Chondrocyte (in vitro differentiated cells): ENCODE measurements at places on chromosomes 6 and 20. TPM values are rescaled to one million over a fixed set of nuclear protein-coding genes. Genes with fewer than 3 reads are reported as not detected.

Gene GFOD1
- 2.0 to 3.1 TPM (median 2.1 TPM) in 3 replicates for total RNA-seq

Gene MRAP2
- 17.6 to 47.0 TPM (median 19.5 TPM) in 3 replicates for total RNA-seq

GRCh38 chr20:59820204-59821041 is 113.0 kb downstream of the SYCP2 start:
- no peak overlapping the region for H3K27ac ChIP-seq
- DNase-seq: no peak
- no peaks in the 10 kb centered on the region for H3K4me1 ChIP-seq
- H3K36me3 ChIP-seq: no peaks in the 10 kb centered on the region
- peaks cover 27% of the 10 kb centered on the region for H3K27me3 ChIP-seq

DNA sequence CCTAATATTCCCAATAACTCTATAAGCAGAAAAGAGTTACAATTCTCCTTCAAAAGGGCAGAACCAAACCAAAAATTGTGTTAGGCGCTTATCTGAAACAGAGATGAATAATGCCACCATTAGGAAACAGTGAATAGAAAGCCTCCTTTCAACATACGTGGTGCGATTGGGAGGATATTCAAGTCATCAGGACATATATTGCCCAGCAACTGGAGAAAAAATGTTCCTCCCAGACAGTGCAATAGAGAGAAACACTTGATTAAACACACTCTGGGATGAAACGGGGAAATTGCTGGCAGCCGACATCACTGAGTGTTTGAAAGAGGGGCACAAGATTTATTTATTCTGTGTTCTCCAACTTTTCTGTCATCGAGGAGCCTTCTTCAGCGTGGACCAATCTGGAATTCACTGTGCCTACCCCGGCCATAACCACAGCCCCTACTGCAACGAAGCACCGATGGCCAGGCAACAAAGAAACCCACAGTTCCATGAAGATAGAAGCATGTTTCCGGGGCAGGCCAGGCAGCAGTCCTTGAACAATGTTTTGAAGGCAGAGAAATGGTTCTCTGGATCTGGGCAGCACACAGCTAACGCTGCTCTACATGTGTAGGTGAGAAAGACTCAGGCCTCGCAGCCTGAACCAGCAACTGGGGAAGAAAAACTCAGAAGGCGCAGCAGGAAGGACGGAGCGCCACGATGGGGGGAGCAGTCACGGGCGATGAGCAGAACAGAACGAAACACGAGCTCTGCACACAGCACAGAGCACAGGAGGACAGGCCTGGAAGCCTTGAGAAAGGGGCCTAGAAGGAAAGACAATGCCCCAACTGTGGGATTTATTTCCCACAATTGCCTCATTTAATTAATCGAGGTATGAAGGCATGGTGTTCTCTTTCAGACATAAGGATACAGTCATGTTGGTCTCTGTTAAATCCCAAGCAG is 234.2 kb upstream of the FOXQ1 start:
- no peak overlapping the region for H3K27ac ChIP-seq
- no peak overlapping the region for H3K4me3 ChIP-seq
- DNase-seq: no peak
- no peaks in the 10 kb centered on the region for H3K27me3 ChIP-seq
- H3K4me1 ChIP-seq: peaks cover 24% of the 10 kb centered on the region
- no peaks in the 10 kb centered on the region for H3K36me3 ChIP-seq

DNA sequence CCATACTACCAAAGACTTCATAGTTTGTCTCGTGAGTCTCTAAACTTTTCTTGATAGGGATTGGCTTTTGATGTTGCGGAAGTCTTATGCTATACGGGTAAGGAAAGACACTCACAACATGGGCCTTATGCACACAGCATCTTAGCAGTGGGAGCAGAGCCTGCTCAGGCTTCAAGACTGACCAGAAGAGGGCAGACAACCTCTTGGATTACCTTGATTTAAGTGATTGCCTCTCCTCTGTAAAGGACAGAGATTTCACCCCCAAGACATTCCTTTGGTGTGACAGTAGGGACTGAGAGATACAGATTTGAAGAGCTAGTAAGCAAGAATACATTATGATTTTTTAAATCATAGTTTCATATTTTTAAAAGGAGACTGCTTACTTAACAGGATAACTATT is 71.0 kb upstream of the SAMD3 start:
- DNase-seq: no peak
- H3K4me3 ChIP-seq: no peak overlapping the region
- H3K36me3 ChIP-seq: no peaks in the 10 kb centered on the region

- no peak overlapping the region for H3K27ac ChIP-seq
- DNase-seq: no peak
- H3K4me3 ChIP-seq: no peak overlapping the region
- H3K36me3 ChIP-seq: peaks cover 1% of the 10 kb centered on the region
- no peaks in the 10 kb centered on the region for H3K27me3 ChIP-seq
Measured at GRCh38 chr6:143896126-143896860, 32.0 kb downstream of the ZC2HC1B start.

GRCh38 chr20:63733117-63733516 is 3.3 kb upstream of the LIME1 start:
- DNase-seq: peak; percentile 72
- no peak overlapping the region for H3K4me3 ChIP-seq

- no peak for DNase-seq
- H3K4me3 ChIP-seq: no peak overlapping the region
- peak overlapping the region; percentile 17 for H3K27ac ChIP-seq
- peaks cover 11% of the 10 kb centered on the region for H3K27me3 ChIP-seq
Measured at GRCh38 chr6:41489120-41489851, 56.9 kb upstream of the FOXP4 start.
